Body of pancreas (tissue), 4 donors: ENCODE measurements at places on chromosomes 6 and 20.

DNA sequence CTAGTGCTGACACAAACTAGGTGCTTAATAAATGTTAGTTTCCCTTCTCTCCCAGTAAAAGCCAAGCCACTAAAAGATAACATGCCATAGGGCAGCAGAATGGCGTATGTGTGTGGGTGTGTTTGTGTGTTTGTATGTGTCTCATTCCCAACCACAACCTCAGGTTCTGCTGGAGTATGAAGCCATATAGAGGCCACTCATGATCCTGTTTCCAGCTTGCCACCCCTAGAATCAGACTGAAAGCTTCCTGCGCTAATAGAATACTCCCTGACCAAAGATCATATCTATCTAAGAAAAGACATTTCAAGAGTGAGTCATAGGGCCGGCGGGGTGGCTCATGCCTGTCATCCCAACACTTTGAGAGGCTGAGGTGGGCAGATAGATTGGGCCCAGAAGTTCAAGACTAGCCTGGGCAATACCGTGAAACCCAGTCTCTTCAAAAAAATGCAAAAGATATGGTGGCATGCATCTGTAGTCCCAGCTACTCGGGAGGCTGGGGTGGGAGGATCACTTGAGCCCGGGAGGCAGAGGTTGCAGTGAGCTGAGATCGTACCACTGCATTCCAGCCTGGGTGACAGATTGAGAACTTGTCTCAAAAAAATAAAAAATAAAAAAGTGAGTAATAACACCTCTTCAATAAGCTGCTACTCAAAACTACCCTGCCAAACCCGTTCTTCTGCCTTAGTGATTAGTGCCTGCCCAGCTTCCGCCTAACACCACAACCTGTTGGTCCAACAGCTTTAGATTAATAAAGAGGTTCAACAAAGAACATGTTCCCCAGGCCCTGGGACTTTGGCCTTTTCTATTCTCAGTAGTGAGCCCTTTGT lies 11.8 kb upstream of the SNRPC start:
- DNase-seq = peak; percentile 81

DNA sequence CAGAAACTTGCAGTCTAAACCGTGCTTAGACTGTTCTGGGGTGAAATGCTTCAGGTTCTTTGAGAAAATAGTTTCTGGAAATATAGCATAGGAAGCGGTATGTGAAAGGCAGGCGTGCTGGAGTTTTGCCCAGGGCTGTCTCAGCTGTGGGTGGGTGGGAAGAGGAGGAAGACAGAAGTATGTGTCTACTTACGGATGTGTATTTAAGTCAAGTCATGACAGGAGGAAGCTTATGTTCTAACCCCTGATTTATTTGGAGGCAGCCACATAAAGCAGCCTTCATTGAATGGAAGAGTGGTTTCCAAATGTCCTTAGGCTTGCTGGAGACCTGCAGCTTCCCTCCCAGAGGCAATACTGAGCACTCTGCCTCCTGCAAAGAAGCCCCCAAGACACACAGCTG lies 345.8 kb upstream of the PRND start:
- no peak for DNase-seq

DNA sequence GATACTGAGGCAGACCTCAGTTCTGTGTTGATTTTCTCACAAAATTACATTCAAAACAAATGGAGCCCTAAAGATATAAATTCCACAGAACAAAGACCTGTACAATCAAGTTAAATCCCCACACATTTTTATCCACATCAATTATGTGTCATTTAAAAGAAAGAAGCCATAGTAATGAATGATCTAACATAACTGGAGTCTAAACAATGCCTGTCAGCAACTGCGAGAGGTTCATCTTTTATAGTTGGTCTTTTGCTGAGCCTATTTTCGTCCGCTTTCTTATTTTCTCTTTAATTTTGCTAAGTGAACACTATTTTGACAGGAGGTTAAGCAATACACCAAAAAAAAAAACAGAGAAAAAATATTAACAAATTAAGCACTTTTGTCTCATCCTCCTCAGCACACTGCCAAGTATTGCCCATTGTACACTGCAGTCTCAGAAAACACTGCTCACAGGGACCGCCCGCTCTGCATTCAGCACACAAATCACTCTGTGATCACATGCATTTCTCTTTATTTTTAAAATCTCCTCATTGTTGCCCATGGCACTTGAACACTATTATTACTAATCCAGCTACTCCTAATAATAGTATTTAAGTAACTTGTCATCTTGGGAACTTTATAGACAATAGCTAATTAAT lies 140.8 kb downstream of the BTBD9 start:
- DNase-seq = no peak

GRCh38 chr6:166433096-166433495 lies 50.4 kb upstream of the MPC1 start:
- DNase-seq = no peak

- peak; percentile 67 for DNase-seq
These were observed 2.0 kb downstream of the SPAG4 start for GRCh38 chr20:35617397-35618262.

- DNase-seq = no peak
These were observed 2.0 kb downstream of the PI3 start for GRCh38 chr20:45176526-45177267.

- no peak for DNase-seq
These were observed 73.1 kb downstream of the ZMYND8 start for GRCh38 chr20:47283411-47283810.

DNA sequence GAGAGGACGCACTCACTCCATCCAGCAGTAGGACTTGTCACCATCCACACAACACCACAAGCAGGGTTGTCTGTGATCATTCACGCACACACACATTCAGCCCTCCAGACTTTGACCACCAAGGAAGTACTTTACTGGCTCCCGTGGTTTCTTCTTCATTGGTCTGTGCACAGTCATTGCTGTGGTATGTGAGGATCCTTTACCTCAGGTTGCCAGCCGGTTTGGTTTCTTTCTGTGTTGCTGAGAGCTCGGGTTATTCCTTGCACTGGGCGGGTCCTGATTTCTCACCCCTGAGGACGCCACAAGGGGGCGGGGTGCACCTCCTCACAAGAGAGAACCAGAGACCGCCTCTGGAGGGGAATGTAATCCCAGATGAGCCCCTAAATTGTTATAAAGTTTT lies 11.2 kb downstream of the SLC35A1 start:
- no peak for DNase-seq

DNA sequence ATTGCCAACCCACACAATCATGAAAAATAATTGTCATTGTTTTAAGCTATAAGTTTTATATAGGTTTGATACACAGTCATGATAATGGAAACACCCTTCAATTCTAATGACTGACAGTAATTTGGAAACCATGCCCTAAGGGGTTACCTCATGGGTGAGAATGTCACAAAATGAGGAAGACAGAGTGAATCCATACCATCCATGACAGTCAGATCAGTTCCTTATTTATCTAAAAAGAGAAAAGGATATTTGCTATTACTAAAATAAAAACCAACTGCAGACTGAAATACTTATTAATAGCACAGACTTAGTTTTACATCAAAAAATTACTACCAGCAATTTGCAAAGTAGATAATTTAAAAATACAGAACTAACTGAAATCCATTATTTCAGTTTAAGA lies 437.8 kb downstream of the UTRN start:
- no peak for DNase-seq

DNA sequence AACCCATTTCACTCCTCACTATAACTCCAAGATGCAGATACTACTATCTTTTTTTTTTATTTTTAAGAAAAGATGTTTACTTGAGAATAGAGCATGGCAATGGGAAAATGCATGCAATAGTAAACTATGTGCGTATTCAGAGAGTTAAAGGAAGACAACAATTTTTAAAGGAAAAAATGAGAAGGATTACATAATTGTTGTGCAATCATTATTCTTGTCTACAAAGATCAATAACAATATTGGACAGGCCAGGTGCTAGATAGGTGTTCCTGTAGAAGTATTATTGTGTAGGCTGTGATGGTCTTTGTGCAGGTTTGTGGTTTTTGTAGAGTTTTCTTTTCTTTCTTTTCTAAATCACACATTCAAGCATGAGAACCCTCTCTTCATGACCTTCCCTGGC lies 20.6 kb downstream of the CYP39A1 start:
- no peak for DNase-seq

DNA sequence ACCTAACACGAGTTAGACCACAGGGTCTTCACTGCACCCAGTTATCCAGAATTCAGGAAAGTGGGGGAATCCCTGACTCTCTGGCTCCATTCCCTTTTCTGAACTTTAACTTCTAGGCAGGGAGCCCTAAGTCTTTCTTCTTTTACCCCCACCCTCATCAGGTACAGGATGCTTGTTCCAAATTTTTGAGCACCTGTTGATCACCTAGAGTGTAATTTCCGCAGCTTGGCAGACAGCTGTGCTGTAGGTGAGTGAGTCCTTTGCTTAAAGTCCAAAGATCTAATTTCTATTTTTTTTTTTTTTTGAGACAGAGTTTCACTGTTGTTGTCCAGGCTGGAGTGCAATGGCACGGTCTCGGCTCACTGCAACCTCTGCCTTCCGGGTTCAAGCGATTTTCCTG lies 89.5 kb upstream of the AKIRIN2 start:
- DNase-seq = no peak

- DNase-seq = no peak
These were observed 9.7 kb downstream of the LRRN4 start for GRCh38 chr20:6044115-6044514.

GRCh38 chr6:125869427-125869826 lies 78.7 kb downstream of the NCOA7 start:
- peak; percentile 31 for DNase-seq

GRCh38 chr6:136826216-136826615 lies 3.8 kb downstream of the PEX7 start:
- DNase-seq = peak; percentile 56

DNA sequence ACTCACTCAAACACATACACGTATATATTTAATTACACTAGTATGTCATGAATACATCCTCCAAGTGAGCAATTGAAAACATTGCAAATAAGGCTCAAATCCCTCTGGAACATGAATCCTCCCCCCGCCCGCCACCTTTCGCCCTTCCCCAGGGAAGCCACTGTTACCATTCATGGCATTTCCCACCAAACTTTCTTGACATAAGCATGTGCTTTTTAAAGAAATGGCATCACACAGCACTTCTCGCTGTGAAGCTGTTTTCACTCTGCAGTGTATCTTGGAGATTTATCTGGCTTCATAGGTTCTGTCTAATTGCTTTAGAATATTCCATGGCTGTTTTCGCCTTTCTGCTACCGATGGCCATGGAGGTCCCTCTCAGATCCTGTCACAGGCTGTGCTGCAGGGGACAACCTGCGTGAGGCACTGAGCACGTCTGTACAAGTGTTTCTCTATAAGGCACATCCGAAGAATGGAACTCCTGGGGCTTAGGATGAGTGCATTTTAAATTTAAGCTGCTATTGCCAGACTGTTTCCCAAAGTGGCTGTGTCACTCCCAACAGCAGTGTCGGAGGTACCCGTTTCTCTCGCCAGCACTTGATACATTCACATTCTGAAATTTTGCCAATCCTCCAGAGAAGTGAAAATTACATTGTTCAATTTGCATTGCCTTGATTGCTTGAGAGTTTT lies 22.2 kb upstream of the PHACTR3 start:
- no peak for DNase-seq

DNA sequence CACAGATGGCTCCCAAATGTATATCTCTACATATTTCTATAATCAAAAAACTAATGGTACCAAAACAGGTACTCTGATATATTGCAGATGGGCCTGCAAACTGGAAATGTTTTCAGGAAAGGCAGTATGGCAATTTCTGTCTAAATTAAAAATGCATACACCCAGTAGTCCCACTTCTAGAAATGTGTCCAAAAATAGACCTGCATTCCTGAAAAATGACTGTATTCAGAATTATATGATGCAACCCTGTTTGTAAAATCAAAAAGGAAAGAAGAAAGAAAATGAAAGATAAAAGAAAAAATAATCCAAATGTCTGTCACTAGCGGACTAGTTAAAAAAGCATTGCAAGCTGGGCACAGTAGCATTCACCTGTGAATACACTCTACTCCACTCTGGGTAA lies 12.9 kb upstream of the MICB start:
- no peak for DNase-seq

- peak; percentile 71 for DNase-seq
These were observed 181.6 kb upstream of the ECI2 start for GRCh38 chr6:4316867-4317400.

- no peak for DNase-seq
These were observed 48.1 kb downstream of the TM9SF4 start for GRCh38 chr20:32157611-32158010.

DNA sequence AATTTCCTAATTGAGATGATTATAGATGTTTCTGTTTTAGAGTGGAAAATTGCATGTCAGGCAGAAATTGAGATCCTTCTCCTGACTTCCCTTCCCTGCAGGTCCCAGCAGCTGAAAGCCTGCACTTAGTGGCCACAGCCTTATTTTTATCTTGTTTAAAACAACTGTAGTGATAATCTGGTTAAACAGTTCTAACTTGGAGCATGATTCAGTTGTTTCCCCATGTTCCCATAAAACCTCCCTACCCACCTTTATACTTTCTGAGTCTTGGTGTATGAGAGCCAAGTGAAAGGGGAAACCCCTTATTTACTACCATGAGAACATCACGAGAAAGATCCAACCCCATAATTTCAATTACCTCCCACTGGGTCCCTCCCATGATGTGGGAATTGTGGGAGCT lies 195.2 kb downstream of the SLC16A10 start:
- DNase-seq = no peak
